ENCODE measurements at places on chromosomes 5 and 9.

- DNase-seq = no peak
Measured at GRCh38 chr9:73553295-73553694, 401.6 kb downstream of the ANXA1 start.

GRCh38 chr5:112940670-112941069, 18.6 kb upstream of the REEP5 start:
- DNase-seq = no peak

DNA sequence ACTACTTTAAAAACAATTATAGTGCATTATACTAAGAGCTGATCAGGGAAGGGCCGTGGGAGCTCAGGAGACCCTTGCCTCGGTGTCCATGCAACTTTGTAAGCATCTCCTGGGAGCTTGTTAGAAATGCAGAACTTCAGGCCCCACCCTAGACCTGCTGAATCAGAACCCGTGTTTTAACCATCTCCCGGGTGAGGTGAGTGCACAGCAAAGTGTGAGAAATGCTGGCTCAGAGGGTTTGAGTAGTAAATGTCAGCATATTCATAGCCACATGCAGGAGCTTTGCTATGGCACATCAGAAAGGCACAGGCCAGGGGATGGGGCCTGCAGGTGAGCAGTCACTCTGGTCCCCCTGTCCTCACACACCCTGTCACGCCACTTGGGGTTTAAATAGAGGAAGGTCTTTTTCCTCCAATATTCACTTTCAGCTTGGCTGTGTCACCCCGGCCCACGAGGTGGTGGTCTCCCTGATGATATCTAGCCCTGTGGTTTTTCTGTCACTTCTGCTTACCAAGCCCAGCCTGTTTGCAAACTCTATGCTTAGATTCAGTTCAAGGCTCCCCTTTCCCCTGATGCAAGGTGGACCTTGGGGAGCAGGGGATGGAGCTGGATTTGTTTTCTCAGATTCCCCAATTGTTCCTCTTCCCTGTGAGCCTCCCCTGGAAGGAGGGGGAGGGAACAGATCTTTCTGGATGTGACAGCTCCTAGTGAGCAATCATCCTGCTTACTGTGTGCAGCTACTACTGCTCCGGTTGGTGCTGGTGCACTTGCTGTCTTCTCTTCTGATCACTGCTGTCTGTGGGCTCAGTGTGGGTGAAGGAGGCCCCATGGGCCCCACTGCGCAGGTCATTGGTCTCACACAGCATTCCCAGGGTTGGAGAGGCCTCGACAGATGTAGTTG, 51.8 kb upstream of the TGFBR1 start:
- DNase-seq = no peak

GRCh38 chr9:37415011-37415719, 7.3 kb upstream of the GRHPR start:
- peak; percentile 85 for DNase-seq

DNA sequence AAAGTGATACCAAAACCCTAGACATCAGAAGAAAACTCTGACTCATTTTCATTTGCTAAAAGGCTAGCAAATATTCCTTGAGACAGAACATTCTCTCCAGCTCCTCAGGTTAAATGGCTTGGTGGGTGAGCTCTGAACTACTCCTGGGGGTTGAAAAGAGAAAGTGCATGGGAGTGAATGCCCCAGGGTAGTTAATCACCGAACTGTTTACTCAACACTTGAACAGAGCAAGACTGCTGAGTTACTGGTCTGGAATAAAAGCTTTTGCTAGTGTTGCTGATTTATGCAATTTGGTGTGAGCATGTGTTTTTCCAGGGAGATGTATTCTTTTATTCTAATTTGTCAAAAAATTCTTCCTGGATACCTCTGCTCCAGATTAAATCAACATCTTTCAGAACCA, 88.3 kb upstream of the PRDM9 start:
- no peak for DNase-seq

GRCh38 chr9:30913331-30913730, 1471.1 kb upstream of the ACO1 start:
- no peak for DNase-seq

- DNase-seq = no peak
Measured at GRCh38 chr5:162067655-162068411, at the start of gene GABRG2. GABRG2 (plus strand) TSS chr5:162067773; CDS start chr5:162068000, 227 bp downstream.

- no peak for DNase-seq
Measured at GRCh38 chr9:105114964-105115728, 129.3 kb upstream of the SLC44A1 start.

DNA sequence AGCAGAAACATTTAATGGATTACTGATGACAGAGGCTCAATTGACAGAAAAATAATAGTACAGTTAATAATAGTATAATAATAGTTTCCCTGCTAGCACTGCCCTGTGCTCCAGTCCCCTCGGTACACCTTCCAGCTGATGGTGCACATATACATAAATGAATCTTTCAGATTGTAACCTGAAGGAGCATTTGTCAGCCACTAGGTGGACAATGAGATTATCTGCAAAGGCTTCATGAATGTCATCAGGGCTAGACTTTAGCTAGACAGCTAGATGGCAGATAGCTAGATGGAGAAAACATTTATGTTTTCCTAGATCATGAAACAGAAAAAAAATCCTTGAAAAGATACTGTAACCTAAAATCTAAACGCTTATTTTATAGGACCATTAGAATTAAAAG, 304.4 kb upstream of the SMC2 start:
- no peak for DNase-seq

DNA sequence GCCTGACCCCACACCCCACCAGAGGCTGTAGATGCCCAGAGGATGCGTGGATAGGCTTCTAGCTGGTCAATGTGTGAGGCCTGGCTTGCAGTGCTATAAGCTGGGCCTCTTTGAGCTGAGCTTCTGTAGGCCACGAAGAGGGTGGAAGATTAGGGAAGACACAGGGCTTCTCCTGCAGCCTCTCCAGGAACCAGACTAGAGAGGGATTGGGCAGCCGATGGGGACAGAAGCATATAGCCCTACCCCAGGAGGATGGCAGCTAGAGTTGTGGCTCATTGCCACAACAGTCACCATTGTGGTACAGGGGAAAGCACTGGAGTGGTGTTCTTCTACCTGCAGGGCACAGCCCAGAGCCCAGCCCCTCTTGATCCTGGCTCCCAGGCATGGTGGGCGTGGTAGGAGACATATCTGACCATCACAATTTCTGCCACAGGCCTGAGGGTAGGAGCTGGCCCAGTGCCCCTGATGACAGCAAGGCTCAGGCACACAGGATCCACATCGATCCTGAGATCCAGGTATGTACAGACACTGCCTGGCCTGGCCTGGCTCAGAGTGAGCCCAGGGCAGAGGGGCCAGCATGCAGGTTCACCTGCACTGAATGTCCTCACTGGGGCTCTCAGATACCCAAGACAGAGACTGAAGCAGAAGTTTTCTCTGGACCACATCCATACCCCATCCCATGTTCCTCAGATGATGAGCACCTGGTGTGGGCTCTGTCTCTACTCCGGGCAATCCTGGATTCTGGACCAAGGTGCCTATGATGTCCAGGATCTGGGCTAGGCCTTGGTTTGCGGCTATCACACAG, 8.7 kb downstream of the PDLIM4 start:
- no peak for DNase-seq

DNA sequence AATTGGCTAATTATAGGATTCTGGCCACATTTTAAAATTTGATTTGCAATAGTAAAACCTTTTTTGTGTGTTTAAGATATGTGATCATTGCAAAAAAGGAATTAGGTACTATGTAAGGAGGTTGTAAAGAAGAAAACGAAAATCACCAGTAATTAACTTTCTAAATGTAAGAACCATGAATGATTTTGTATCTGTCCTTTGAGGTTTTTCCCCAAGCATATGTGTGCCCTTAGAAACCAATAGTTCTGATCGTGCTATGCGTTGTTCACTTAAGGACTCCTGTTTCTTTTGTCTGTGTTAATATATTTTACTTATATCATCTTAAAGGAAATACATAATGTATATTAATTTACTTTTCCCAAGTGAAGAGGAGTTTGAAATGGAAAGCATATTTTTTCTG, 410.2 kb downstream of the PSAT1 start:
- no peak for DNase-seq

DNA sequence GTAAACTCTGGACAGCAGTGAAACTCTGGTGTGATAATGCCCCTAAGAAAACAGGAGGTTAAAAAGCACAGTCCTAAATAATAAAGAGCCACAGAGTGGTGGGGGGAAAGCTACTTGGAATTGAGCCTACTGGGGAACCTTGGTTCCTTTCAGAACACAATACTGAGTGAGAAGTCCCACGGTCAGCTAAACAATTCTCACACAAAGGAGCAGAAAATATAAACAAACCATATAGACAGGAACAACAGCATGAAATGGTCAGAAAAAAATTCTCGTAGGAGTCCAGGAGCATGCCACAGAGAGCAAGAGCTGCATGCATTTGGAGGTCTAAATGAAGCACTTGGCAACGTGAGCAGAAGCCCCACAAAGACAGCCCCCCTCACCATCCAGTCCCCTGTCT, 56.0 kb downstream of the TEK start:
- no peak for DNase-seq
